ENCODE measurements at places on chromosomes 7 and 10.

DNA sequence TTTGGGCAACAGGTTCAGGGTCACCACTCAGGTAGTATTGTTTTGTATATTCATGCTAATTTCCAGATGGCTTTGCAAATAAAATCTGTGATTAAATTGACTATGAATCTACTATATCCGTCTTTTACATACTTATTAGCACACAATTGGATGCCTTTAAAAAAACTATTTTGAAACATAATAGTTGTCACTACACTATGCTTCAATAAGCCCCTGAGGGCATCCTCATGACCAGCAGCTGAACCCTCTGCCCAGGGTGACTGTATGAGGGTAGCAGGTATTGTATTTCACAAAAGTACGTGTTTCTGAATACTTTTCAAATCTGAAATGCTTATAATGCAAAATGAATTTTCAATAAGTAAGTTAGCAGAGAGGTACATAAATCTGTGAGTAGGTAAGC, 97.3 kb downstream of the DNAH11 start:
- no peak for DNase-seq
- no peak overlapping the region for H3K27ac ChIP-seq
- peaks cover 3% of the 10 kb centered on the region for H3K27me3 ChIP-seq

GRCh38 chr7:116087291-116087690, 56.7 kb upstream of the TFEC start:
- H3K4me3 ChIP-seq: no peak overlapping the region
- no peaks in the 10 kb centered on the region for H3K4me1 ChIP-seq
- no peaks in the 10 kb centered on the region for H3K27me3 ChIP-seq
- no peak overlapping the region for H3K27ac ChIP-seq
- DNase-seq: no peak

DNA sequence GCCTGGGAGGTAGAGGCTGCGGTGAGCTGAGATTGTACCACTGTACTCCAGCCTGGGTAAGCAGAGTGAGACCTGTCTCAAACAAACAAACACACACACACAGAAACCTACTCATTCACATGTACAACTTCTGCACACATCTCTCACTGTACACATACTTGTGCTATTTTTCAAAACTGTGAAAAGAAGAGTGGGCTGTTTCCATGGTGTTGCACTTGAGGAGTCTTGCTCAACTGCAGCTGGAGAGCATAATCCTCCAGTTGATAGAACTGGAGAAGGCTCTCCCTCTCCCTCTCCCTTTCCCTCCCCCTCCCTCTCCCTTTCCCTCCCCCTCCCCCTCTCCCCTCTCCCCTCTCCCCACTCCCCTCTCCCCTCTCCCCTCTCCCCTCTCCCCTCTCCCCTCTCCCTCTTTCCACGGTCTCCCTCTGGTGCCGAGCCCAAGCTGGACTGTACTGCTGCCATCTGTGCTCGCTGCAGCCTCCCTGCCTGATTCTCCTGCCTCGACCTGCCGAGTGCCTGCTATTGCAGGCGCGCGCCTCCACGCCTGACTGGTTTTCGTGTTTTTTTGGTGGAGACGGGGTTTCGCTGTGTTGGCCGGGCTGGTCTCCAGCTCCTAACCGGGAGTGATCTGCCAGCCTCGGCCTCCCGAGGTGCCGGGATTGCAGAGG, 43.7 kb upstream of the DLD start:
- no peaks in the 10 kb centered on the region for H3K4me1 ChIP-seq
- H3K4me3 ChIP-seq: no peak overlapping the region
- DNase-seq: no peak
- H3K27me3 ChIP-seq: no peaks in the 10 kb centered on the region
- H3K27ac ChIP-seq: no peak overlapping the region

GRCh38 chr7:7908622-7909145, 59.9 kb upstream of the GLCCI1 start:
- H3K4me1 ChIP-seq: no peaks in the 10 kb centered on the region
- DNase-seq: no peak
- H3K27me3 ChIP-seq: no peaks in the 10 kb centered on the region
- H3K27ac ChIP-seq: no peak overlapping the region
- H3K4me3 ChIP-seq: no peak overlapping the region
- H3K36me3 ChIP-seq: no peaks in the 10 kb centered on the region

DNA sequence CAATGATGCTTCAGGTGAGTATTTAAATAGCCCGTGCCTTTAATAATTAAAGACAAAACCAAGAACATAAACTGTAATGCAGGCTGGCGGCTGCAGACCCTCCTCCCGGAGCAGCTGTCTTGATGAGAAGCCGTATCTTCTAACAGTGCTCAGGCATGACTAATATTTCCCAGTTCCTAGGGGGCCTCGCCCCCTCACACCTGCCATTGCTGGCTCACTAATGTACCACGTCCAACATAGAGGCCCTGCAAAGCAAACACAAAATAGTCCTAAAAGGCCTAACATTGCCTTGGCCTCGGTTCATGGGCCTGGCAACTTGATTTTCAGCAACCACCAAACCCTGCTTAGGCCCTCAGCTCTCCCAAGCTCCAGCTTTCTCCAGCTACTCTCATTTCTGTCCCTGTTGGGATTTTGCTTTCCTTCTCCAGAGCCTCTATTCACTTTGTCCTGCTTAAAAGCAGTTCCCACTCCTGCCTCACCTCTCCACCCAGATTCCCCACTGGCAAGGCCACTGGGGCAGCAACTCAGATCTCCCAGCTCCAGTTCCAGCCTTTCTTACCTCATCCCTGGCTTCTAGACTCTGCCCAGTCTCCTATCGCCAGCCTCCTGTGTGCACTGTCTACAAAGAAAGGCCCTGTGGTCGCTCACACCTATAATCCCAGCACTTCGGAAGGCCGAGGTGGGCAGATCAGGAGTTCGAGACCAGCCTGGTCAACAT, 16.2 kb downstream of the SORBS1 start:
- no peak for DNase-seq
- no peaks in the 10 kb centered on the region for H3K36me3 ChIP-seq

GRCh38 chr10:114319406-114320248, 80.6 kb downstream of the VWA2 start:
- H3K4me3 ChIP-seq: no peak overlapping the region
- H3K36me3 ChIP-seq: no peaks in the 10 kb centered on the region
- DNase-seq: no peak
- no peaks in the 10 kb centered on the region for H3K27me3 ChIP-seq
- H3K4me1 ChIP-seq: no peaks in the 10 kb centered on the region

GRCh38 chr10:84172467-84173356, 889 bp upstream of the GPR15LG start:
- no peak overlapping the region for H3K4me3 ChIP-seq
- no peak overlapping the region for H3K27ac ChIP-seq
- no peak for DNase-seq
- no peaks in the 10 kb centered on the region for H3K27me3 ChIP-seq

- H3K4me1 ChIP-seq: no peaks in the 10 kb centered on the region
- no peak overlapping the region for H3K4me3 ChIP-seq
- no peaks in the 10 kb centered on the region for H3K27me3 ChIP-seq
- no peak overlapping the region for H3K27ac ChIP-seq
Measured at GRCh38 chr7:77649716-77650349, 46.4 kb upstream of the RSBN1L start.

- H3K36me3 ChIP-seq: peaks cover 50% of the 10 kb centered on the region
- no peaks in the 10 kb centered on the region for H3K27me3 ChIP-seq
- no peak overlapping the region for H3K27ac ChIP-seq
- no peak for DNase-seq
Measured at GRCh38 chr7:30433082-30433481, 45.5 kb downstream of the NOD1 start.

- no peaks in the 10 kb centered on the region for H3K36me3 ChIP-seq
- H3K27ac ChIP-seq: no peak overlapping the region
- H3K27me3 ChIP-seq: no peaks in the 10 kb centered on the region
- peaks cover 8% of the 10 kb centered on the region for H3K4me1 ChIP-seq
- DNase-seq: no peak
- no peak overlapping the region for H3K4me3 ChIP-seq
Measured at GRCh38 chr10:86706401-86706841, 38.1 kb downstream of the LDB3 start.

DNA sequence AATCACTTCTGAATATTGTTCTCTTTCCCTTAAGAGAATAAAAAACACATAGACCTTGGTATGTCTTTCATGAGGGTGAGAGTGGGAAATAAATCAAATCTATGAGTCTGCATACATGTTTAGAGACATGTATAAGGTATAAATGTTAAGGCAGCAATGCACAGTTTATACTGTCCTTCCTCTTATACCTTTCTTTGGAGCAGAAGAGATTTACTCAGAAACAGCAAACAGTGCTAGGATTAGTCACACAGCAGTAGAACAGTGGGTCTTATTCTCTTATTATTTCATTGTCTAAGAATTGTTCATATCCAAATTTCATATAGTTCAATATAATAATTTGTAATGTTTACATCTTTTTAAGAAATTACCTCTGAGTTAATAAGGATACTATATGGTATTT, 126.7 kb upstream of the TMEM196 start:
- no peak overlapping the region for H3K4me3 ChIP-seq
- H3K27me3 ChIP-seq: no peaks in the 10 kb centered on the region
- no peaks in the 10 kb centered on the region for H3K36me3 ChIP-seq
- H3K27ac ChIP-seq: no peak overlapping the region

GRCh38 chr7:128869138-128869943, 6.7 kb downstream of the ATP6V1F start:
- H3K27me3 ChIP-seq: peaks cover 5% of the 10 kb centered on the region
- DNase-seq: peak; percentile 81
- H3K27ac ChIP-seq: no peak overlapping the region
- H3K36me3 ChIP-seq: peaks cover 15% of the 10 kb centered on the region
- peaks cover 21% of the 10 kb centered on the region for H3K4me1 ChIP-seq

DNA sequence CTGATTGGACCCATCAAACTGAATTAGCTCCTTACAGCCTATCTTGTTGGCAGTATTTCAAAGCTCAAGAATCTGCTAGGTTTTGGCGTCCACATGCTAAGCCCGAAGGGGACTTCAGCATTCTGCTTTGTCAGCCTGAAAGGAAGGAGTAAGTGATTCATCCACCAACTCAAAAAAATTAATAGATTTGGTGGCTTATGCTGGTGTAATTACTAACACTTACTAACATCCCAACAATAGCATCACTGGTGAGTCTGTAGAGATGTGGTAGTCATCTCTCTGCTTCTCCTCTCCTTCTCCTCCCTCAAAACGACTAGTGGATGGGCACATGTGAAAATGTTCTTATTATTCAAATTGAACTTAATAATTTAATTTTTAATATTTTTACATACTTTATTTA, 53.8 kb upstream of the EGR2 start:
- DNase-seq: no peak
- no peaks in the 10 kb centered on the region for H3K4me1 ChIP-seq
- no peak overlapping the region for H3K27ac ChIP-seq
- no peaks in the 10 kb centered on the region for H3K27me3 ChIP-seq
- no peak overlapping the region for H3K4me3 ChIP-seq

- no peaks in the 10 kb centered on the region for H3K27me3 ChIP-seq
- H3K4me3 ChIP-seq: no peak overlapping the region
- H3K4me1 ChIP-seq: peaks cover 23% of the 10 kb centered on the region
- DNase-seq: no peak
Measured at GRCh38 chr7:7943951-7944350, 24.6 kb upstream of the GLCCI1 start.
